ENCODE measurements at places on chromosomes 13 and 19.

GRCh38 chr13:46885018-46885417 lies 11.8 kb downstream of the HTR2A start:
- no peak for DNase-seq

- DNase-seq = no peak
Observed at GRCh38 chr19:40739030-40739839, 11.0 kb downstream of the ACTMAP start.

DNA sequence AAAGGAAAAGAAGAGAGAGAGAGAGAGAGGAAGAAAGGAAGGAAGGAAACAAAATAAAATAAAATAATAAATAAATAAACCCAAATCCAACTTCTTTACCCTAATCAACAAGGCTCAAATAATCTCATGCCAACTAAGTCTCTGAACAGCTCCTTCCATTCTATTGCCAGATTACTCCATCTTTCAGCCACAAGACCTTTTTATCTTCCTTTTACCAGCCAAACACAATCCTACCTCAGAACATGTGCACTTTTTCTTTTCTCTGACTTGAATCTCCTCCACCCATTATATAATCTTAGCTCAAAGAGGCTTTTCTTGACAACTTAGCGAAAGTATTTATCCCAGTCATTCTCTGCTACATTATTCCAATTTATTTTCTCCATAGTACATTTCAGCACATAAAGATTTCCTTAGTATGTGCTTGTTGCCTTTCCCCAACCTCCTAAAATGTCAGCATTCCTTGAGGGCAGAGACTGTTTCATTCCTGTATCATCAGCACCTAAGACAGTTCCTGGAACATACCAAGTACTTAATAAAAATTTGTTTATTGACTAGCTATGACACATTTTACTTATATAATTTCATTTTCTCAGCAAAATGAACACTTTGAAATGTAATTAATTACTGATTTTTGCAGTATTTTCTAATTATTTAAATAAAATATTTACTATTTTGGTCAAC lies 33.5 kb upstream of the USPL1 start:
- no peak for DNase-seq

GRCh38 chr19:3041327-3041726 lies 12.2 kb upstream of the TLE2 start:
- DNase-seq = no peak

- DNase-seq = no peak
Observed at GRCh38 chr13:46317120-46317519, 69.9 kb downstream of the RUBCNL start.

DNA sequence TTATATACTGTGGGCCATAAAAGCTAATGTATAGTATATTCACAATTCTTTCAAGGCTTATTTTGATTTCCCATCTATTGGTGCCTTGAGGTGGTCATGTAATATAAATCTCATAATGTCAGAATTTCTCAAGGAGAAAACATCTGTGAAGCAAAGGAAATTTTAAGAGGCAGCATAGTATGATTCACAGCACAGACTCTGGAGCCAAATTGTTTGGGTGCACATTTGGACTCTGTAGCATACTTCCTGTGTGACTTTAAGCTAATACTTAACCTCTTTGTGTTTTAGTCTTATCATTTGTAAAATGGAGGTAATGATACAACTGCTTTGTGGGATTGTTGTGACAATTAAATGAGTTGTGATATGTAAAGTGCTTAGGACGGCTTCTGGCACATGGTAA lies 67.6 kb downstream of the PIBF1 start:
- DNase-seq = no peak

DNA sequence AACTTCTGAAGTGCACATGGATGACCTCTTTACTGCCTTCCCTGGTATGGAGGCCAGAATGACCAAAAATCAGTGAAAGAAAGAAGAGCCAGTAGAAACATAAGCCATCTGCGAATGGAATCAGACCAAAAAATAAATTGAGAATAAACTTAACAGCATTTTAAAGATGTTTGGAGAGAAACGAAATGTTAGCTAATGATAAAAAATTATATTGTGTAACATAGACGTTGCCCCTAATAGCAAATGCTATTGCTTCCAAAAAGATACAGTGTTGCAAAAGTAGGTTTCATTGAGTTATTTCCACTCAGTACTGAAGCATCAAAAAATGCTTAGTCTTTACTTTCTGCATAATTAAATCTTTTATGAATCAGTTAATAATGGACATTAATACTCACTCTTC lies 371.7 kb downstream of the LIG4 start:
- no peak for DNase-seq

GRCh38 chr19:54459282-54460229 lies 4.0 kb downstream of the LENG9 start:
- DNase-seq = no peak

DNA sequence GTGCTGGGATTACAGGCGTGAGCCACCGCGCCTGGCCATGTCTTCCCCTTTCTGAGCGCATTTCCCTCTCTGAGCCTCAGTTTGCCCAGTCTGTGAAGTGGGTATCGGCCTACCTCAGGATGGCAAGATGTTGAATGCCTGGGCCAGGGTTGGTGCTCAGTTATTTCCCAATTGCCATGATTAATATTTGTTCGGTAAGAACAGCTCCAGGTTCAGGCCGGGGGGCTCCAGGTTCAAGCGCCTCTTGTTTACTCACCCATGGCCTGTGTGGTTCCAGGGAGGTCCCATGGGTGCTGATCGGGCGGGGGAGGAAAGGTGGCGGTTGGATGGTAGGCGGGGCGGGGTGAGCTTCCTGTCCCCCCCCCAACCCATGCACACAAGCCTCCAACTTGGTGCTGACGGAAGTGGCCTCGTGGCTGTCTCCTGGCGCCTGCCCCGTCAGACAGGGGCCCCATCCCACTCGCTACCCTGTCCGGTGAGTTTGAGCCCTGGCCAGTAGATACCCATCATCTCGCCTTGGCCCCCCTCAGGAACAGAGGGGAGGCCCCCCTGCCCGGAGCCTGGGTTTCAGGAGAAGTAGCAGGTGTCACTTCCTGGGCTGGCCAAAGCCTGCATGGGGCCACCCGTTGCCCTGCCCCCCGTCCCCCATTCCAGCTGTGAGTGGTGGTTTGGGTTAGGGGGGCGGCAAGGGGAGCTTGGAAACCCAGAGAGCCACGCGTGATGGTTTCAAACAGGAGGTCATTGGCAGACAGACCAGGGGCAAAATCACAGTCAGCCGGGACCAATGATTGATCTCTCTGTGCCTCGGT lies at the start of gene FCHO1:
Gene FCHO1 (plus strand): TSS at position 375 of the 809 bp plus-strand sequence. CDS start 3,688 bp downstream, outside the sequence.
- peak; percentile 71 for DNase-seq

GRCh38 chr19:48578891-48579290 lies 26.9 kb downstream of the SULT2B1 start:
- DNase-seq = no peak

GRCh38 chr13:44436589-44437337 lies 63.1 kb downstream of the SERP2 start:
- peak; percentile 17 for DNase-seq

GRCh38 chr13:48275507-48275906 lies 28.0 kb upstream of the RB1 start:
- DNase-seq = no peak

DNA sequence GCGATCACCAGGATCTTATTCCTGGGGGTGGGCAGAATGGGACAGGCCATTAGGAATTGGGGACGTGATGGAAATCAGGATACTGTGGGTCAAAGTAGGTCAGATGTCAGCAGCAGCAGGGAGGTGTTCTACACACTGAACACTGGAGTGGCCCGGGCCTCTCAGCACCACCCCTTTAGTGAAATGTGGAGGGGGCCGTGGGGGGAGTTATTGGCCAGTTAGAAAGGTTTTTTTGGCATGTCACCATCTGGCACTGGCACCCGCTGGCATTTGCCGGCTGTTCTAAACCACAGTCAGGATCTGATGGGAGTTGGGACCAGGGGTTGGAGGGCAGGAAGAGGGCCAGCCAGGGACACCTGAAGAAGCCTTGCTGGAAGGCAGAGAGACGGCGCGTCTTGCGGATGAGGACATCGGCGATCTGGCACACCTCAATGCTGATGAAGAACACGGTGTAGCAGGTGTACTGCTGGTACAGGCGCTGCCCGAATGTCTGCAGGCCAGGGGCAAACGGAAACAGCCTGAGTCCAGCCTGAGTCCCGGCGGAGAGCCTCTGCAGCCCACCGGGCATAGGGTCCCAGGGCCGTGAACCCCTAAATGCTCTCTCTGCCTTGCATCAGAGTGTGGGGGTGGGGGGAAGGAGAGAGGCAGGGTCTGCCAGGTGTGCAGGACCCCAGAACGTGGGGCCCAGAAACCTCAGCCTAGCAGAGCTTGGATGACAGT lies 5.8 kb downstream of the TMEM147 start:
- no peak for DNase-seq

DNA sequence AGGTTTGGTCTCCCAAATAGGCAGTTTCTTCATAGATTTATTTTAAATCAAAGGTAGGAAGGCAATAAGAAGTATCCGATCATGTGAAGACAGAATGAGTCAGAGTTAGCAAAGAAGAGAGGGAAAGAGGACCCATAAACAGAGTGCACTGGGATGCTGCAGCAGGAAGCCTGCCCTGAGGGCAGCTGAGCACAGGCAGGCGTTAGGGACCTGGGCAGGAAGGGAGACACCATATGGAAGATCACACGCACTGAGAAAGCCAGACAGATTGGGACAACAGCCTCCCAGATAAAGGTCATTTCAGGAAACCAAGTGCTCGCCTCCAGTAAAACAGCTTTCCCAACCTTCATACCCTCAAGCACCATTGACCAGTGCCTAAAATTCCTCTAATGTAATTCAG lies 598.0 kb downstream of the EFNB2 start:
- DNase-seq = no peak

- DNase-seq = peak; percentile 24
Observed at GRCh38 chr13:113297370-113298042, 467 bp downstream of the LAMP1 start.

- no peak for DNase-seq
Observed at GRCh38 chr19:41001243-41001971, 10.3 kb downstream of the CYP2B6 start.

DNA sequence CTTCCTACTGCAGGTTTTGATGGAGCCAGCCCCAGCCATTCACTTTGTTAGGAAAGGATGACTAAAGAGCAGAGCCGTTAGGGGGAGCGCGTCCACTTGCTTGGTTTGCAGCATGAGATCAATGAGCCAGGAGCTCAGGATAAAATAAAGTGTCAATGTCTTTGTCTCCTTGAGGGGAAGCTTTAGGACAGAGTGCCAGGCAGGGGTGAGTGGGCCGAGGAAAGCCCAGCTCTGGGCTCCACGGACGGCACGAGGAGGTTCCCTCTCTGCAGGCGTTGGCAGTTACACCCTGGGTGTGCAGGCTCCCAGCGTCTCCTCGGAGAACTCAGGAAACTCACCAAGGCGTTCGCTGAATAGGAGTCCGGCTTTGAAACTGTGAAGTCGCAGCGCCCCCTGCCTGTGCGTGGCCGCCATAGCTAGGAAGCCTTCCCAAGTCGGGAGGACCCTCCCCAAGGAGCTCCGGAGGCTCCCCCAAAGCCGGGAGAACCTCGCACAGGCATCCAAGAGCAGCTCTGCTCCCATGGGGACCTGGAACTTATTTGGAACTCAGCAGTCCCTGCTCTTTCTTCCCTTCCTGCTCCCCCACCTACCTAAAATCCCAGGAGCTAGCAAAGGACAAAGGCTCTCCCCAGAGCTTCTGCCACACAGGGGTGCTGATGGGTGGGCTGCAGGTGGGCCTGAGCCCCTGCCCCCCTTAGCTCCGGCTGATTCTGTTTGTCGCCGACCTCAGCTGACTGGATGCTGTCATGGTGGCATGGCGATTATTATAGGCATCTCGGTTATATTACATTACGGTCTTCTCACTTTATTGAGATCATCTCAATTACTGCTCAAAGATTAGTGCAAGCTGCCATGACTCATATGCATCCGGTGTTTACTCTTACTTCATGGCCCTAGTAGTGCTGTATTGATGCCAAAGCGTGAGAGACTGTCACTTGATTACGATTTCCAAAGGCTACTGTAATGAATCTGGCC lies 34.4 kb downstream of the GSX1 start:
- peak; percentile 53 for DNase-seq

GRCh38 chr19:305240-306150 lies 14.3 kb upstream of the PLPP2 start:
- DNase-seq = no peak

- no peak for DNase-seq
Observed at GRCh38 chr13:109630271-109630670, 156.1 kb downstream of the IRS2 start.

DNA sequence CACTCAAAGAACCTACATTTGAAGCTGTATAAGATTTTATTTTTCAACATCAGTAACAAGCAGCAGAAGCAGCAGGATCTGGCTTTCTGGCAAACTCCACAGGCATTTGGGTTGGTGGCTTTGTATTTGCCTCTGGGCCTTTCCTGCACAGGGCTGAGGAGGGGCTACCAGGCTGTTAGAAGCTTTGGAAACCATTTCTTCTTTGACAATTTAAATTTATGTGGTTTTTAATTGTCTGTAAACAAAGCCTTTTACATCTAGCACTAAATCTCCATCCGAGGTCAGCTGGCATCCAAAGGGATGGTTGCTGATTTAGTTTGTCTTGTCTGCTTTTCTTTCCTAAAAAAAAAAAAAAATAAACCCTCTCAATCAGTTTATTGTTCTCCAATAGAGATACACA lies 127.5 kb upstream of the OBI1 start:
- no peak for DNase-seq

DNA sequence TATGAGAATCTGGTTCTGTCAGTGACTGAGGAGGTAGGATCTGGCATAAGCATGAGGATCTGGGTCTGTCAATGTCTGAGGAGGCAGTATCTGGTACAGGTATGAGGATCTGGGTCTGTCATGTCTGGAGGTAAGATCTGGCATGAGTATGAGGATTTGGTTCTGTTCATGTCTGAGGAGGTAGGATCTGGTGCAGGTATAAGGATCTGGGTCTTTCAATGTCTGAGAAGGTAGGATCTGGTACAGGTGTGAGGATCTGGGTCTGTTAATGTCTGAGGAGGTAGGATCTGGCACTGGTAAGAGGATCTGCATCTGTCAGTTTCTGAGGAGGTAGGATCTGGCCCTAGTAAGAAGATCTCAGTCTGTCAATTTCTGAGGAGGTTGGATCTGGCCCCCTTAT lies 12.4 kb upstream of the PDCD2L start:
- no peak for DNase-seq

DNA sequence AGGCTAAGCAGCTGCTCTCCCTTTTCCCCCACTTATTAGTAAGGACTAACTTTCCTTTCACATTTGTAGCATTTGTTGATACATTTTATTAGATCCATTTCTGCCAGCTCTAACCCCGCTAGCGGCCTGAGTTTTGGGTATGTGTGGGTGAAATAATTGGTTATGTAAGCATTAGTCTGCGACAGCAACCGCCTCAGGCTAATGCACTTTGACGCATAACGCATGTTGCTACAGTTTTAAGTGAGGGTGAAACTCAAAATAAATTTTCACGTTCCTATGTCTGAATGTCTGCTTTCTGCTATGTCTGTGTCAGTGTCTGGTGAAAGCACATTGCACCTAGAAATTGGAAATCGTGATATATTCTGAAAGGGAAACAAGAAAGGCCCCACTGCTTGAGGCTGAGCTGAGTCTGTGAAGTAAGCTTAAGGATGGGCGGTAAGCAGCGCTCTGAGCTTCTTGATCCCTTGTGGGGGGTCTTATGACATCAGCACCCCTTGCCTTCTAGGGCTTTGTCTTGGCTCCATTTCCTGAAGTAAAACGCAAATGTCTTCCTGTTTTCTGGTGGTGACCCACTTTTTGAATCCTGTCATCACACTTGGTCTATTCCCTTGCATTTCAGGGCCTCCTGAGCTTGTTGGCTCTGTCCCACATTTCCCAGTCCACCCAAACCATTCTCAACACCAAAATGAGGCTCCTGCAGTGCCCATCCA lies 648.3 kb upstream of the ARGLU1 start:
- DNase-seq = no peak

All from stimulated activated CD4-positive, alpha-beta T cell treated with anti-CD3 and anti-CD28 coated beads, Interleukin-1b, Interleukin-23, amount 100 ng/mL, for 4 hours (primary cell).